ENCODE measurements at places on chromosomes 12 and 14. TPM values are rescaled to one million over a fixed set of nuclear protein-coding genes. Genes with fewer than 3 reads are reported as not detected.

The SOAT2 gene
- not detected for total RNA-seq

The TMEM119 gene
- 0.49 TPM for total RNA-seq

The MANSC1 gene
- 4.6 TPM for total RNA-seq

The PZP gene
- total RNA-seq: not detected

The AICDA gene
- not detected for total RNA-seq

The ZNF219 gene
- total RNA-seq: 66.6 TPM

The MGAT4C gene
- not detected for total RNA-seq

The RERGL gene
- total RNA-seq: not detected

The CCT2 gene
- 262 TPM for total RNA-seq

The TBX3 gene
- total RNA-seq: 5.2 TPM

The NOVA1 gene
- not detected for total RNA-seq

The MFAP5 gene
- total RNA-seq: 24.0 TPM

The EMP1 gene
- total RNA-seq: 135 TPM

The DYRK2 gene
- 17.6 TPM for total RNA-seq

The BCL2L2 gene
- 25.6 TPM for total RNA-seq

The CYP27B1 gene
- 92.0 TPM for total RNA-seq

The PLEKHH1 gene
- total RNA-seq: 3.4 TPM

The SLC6A15 gene
- 37.3 TPM for total RNA-seq

The NDUFB1 gene
- total RNA-seq: 389 TPM

The LMO3 gene
- 0.04 TPM for total RNA-seq

The FAM216A gene
- 5.1 TPM for total RNA-seq

The GSG1 gene
- not detected for total RNA-seq

The GPRC5D gene
- not detected for total RNA-seq

The MMP19 gene
- total RNA-seq: 3.8 TPM

The HSPA2 gene
- total RNA-seq: 18.1 TPM

The NUDT14 gene
- total RNA-seq: 17.0 TPM

The SLC10A1 gene
- total RNA-seq: not detected

The GPR135 gene
- 0.23 TPM for total RNA-seq

The CLEC2A gene
- total RNA-seq: not detected

The LRRC23 gene
- 4.1 TPM for total RNA-seq

The KRT85 gene
- total RNA-seq: not detected

The ITGA5 gene
- total RNA-seq: 267 TPM

The PTMS gene
- 102 TPM for total RNA-seq

The HELB gene
- total RNA-seq: 2.2 TPM

The PLEK2 gene
- 371 TPM for total RNA-seq

The ZDHHC22 gene
- not detected for total RNA-seq

The AQP5 gene
- not detected for total RNA-seq

The UNG gene
- 37.8 TPM for total RNA-seq

The LTB4R gene
- 14.0 TPM for total RNA-seq

The KRT73 gene
- total RNA-seq: not detected

The RDH16 gene
- not detected for total RNA-seq
